ENCODE measurements at places on chromosomes 11 and 22.

- DNase-seq: no peak
Observed at GRCh38 chr11:10338287-10338686, 33.4 kb downstream of the ADM start.

- no peak for DNase-seq
Observed at GRCh38 chr11:122706291-122707088, 51.0 kb downstream of the UBASH3B start.

DNA sequence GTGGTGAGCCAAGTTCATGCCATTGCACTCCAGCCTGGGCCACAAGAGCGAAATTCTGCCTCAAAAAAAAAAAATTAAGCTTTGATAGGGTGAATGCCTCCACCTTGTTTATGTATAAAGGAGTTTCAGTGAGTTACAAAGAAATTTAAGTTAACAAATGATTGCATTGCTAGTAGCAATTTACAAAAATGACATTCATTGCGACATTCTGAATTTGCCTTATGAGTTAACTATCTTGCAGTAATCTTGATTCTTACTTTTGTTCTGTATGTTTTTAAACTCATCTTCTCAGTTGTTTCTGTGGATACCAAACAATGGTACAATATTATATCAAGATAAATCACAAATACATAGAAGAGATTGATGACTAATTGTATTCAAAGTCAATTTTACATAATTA lies 207.0 kb downstream of the DDX10 start:
- no peak for DNase-seq

GRCh38 chr11:76512851-76513653 lies 68.2 kb downstream of the EMSY start:
- DNase-seq: no peak

GRCh38 chr11:73047773-73048371 lies 94.2 kb downstream of the FCHSD2 start:
- no peak for DNase-seq

GRCh38 chr11:12248330-12248729 lies 129.0 kb upstream of the PARVA start:
- no peak for DNase-seq

GRCh38 chr22:33126881-33127280 lies 68.7 kb upstream of the SYN3 start:
- no peak for DNase-seq

DNA sequence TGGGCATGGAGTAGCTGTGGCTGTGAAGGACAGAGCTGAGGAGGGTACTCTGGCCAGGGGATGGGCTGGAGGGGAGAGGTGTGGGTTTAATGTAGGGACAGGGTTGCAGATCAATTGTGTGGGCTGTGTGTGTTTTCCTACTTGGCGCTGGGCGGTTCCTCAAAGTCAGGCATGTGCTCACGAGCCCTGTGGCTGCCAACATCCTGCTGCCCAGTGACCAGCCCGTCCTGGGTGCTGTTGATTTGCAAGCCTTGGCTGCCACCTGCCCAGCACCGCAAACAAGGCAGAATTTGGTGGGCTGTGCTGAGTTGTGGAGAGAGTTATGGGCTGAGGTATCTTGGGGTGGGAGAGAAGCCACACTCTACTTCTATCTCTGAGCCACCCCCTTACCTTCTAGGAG lies 69.2 kb downstream of the SCN3B start:
- DNase-seq: no peak

DNA sequence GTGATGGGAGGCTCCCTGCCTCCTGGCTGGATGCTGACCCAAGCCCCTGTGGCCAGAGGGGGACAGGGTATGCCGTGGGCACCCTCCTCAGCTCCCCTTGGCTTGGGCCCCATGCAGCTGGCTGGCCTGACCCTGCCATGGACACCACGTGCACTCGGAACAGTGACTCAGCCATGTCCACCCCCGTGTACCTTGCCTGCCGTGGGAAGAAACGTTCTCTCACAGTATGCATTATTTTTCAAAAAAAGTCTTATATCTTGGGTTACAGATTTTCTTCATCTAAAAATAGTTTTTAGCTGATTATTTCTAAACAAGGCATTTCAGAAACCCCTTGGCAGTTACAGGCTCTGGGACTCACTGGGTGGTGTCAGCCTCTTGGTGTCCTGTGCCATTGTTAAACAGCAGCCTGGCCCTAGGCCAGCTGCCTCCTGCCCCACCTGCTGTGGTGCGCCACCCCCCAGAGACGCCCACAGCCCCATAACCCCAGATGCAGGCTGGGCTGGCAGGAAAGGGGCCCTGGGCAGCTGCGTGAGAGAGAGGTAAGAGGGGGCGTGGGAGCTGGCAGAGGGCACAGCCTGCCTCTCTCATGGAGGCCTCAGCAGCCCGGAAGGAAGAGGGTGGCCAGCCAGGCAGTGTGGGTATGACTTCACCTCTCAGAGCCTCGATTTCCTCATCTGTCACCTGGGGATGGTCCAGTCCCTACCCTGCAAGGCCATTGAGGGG lies 99.8 kb downstream of the MORC2 start:
- DNase-seq: no peak

DNA sequence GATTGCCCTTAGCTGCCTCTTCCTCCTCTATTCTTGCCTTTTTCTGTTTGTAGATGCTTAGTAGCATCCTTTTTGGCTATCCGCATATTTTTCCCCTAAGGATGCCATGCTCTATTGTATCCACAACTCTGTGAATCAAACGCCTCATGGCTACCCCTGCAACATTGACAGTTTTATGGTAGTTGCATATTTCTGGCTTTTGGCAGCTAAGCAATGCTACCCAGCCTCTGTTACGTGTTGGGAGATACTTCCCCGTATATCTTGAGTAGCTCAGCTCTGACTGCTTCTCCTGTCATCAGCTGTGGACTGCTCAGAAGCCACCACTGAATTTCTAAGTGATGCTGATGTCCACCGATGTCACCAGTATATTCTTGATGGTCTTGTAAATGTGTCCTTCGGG lies 15.1 kb upstream of the SLC3A2 start:
- no peak for DNase-seq

DNA sequence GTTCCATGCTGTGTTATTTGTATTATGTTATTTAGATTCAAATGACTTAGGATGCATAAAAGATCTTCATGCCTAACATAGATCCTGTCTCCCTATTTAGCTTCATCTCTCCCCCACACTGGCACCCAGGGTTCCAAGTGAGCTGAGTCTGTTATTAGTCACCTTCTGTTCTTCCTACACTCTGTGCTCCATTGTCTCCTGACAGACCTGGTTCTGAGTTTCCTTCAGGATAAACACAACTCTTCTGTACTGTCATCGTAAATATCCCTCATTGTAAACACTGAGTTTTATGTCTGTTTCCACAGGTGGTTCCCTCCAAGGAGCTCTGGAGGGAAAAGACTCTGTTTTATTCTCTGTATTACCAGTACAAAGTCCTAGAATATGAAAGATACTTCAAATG lies 8.7 kb downstream of the MMP26 start:
- DNase-seq: no peak

DNA sequence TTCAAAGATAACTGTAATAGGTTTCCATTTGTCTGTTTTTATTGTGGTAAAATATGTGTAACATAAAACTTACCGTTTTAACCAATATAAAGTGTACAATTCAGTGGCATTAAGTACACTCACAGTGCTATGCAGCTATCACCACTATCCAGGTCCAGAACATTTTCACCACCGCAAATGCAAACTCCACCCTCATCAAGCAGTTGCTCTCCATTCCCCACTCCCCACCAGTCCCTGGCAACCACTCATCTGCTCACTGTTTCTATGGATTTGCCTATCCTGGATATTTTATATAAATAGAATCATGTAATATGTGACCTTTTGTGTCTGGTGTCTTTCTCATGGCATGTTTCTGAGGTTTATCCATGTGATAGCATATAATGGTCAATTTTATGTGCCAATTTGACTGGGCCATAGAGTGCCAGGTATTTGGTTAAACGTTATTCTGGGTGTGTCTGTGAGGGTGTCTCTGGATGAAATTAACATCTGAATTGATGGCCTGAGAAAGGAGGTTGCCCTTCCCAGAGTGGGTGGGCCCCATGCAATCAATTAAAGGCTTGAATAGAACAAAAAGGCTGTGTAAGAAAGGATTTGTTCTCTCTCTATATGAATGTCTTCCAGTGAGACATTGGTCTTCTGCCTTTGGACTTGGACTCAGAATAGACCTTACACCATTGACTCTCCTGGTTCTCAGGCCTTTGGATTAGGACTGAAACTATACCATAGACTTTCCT lies 17.2 kb upstream of the SMCO4 start:
- no peak for DNase-seq

GRCh38 chr11:112519751-112520150 lies 259.1 kb upstream of the PLET1 start:
- DNase-seq: no peak

DNA sequence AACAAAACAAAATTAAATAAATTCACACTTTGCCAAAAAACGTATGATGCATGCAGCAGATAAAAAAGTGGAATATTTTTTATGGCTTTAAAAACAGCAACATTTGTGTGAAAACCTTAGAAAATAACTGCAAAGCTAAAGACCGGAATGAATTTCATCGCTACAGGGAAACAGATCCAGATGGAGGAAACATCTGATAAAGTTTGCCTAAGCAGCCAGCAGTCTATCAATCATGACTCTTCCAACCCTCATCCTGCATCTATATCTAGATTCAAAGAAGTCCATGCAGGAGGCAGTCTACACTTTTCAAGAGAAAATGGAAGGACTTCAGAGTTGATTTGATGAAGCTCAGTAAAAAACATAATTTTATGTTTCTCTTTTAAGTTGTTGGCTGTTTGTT lies 126.8 kb downstream of the SWAP70 start:
- DNase-seq: no peak

- no peak for DNase-seq
Observed at GRCh38 chr22:48226026-48227013, 1463.9 kb downstream of the TBC1D22A start.

DNA sequence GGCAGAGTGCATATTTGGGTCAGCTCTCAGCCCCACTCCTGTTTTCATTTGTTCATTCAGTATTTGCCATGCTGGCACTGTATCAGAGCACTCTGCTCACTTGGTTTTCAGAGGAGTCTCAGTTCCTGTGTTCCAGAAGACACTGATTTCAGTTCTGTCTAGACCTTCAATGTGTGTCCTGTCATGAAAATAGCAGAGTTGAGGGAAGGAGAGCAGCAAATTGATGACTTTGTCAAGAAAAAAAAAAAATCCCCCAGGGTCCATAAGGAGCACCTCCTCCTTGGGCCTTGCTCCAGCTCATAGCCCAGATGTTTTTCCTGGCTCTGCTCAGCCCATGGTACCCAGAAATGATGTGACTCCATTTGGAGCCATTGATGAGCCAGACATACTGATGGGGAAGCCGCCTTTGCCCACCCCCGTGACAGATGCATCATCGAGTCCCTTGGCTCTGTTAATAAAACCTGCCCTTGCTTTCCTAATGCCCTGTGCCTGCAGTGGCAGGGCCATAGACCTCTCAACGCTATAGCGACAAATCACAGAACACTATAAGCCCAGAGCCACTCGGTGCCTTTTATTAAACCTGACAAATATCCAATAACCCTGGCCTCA lies 107.0 kb downstream of the PKNOX2 start:
- no peak for DNase-seq

DNA sequence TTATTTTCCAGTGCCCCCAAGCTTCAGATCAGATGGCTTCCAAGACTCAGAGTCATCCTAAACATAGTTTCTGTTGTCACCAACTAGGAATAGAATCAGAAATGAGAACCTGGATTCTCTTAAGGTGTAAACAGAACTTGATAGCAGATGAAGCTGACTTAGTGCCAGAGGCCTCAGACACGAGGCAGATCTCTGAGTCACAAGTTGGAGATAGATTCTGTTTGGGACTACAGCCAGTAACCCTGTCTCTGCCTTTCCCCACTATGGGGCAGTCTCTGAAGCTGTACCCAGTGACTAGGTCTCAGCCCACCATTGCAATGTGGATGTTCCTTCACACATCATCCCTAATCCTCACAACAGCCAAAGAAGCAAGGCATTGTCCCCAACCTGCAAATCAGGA lies 25.4 kb downstream of the NEU3 start:
- DNase-seq: no peak

DNA sequence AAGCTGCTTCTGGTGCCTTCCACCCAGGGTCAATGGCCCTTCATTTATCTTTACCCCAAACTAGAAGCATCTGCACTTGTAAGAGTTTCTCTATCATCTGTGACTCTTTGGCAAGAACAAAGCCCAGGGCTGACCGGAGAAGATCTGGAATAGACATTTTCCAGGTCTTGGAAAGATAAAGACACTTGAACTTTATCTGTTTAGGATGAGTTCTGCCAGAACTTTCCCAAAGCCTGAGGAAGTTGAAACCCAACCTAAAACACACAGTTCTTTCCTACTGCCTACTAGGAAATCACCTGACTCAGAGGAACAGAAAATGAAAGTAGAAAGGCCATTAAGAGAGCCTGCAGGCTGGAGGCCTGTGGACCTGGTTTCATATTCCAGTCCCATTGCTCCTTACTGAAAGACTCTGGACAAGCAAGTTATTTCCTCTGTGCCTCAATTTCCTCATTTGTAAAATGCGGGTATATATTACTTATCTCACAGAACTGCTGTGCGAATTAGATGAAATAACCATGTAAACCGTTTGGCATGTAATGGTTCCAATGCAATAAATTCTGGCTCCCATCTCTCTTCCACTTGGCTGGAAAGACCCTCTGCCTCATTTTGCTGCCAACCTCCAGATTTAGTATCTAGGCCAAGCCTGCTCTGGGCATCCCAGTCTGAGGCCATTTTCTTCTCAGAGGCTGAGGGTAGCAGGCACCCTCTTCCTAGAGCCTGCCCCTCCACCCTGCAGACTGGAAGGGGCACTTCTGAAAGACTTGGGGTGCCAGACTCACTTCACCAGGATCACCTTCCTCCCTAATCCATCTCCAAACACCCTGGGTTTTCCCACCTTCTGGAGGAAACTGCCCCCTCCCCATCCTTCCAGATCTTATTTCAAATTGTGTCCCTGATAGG lies 1.2 kb downstream of the UBE2L6 start:
- DNase-seq: peak; percentile 28

DNA sequence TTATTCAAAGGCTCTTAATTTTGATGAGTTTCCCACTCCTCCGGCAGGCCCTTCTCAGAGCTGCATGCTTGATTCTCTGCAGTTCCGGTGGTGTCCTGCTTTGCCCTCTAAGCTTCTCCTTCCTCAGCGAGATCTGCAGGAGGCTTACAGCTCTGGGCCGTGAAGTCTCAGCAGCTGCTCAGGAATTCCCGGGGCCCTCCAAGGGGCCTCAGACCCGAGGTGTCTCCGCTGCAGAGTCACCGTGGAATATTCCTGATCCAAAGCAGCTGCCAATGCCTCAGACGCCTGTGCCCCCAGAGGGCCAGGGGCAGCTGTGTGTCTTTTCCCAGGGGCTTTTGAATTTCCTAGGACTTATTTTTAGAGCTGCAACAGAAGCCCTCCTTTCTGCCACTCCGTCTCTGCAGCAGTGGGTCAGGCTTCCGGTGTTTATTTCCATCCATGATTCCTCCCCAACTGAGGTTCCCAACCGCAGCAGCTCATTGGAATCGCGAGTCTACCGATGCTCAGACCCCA lies 37.2 kb downstream of the RPS6KA4 start:
- no peak for DNase-seq

- DNase-seq: no peak
Observed at GRCh38 chr22:50226875-50227165, 18.0 kb downstream of the TUBGCP6 start.

DNA sequence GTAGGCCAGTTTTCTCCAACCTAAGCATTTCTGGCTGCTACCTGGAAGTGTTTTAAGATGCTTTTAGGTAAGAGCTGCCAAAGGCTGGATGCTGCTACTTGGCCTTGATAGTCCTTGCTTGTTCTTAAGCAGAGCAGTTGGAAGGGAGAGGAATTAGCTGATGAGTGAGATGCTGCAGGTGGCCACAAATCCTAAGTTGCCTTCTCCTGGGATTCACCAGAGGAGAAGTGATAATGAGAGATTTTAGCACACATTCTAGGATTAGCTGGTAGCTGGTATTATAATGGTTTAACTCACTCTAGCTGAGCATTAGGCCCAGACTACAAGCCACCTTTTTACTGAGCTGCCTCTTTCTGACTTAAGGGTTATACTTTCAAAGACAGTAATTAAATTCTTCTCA lies 442.9 kb upstream of the RAG2 start:
- no peak for DNase-seq
